ENCODE measurements at places on chromosomes 4 and X.

DNA sequence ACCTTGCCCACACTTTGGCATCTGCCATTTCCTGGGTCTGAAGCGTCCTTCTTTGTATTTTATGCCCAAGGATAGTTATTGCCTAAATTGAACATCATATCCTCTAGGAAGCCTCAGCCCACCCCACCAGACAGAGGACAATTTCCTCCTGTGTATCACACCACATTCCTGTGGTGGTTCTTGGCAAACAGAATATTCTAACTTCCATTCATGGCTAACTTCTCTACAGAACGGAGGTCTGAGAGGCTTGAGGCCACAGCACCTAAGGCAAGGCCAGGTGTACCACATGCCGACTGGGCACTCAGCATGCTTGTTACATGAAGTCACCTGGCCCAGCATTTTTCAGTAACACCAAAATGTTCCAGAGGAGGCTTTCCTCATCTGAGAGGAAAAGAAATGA lies 42.4 kb downstream of the CD99L2 start:
- DNase-seq: no peak

- DNase-seq: no peak
Measured at GRCh38 chr4:40515037-40515397, 114.6 kb downstream of the RBM47 start.

GRCh38 chr4:23717528-23718248 lies 172.2 kb downstream of the PPARGC1A start:
- DNase-seq: peak; percentile 2

DNA sequence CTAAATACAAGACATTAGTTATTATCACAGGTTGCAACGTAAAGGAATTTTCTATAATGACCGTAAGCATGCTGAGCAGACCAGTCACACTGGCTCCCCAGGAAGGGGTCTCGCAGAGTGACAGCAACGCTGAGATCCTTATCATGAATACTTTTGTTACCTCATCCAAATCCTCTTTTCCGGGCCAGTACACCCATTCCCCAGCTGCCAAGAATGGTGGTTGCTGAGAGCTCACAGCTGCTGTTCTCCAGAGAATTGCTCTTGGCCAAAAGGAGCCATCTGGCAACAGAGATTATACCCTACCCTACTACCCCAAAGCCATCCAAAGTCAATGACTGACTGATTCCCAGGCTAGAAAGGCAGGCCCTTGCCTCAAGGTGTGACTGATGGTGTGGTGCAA lies 91.6 kb downstream of the FUNDC1 start:
- DNase-seq: no peak

GRCh38 chrX:1853916-1854315 lies 239.1 kb downstream of the ASMT start:
- DNase-seq: no peak

DNA sequence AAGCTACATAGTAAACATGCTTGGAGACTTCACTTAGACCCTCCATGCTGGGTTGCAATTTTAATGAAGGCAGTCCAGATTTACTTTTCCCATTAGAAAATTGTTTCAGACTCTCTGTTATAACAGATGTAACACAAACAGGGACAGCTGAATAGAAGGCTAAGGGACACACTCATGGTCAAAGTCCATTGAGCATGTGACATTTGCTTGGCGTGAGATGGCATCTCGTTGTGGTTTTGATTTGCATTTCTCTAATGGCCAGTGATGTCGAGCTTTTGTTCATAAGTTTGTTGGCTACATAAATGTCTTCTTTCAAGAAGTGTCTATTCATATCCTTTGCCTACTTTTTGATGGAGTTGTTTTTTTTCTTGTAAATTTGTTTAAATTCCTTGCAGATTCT lies 358.2 kb upstream of the CLNK start:
- no peak for DNase-seq

DNA sequence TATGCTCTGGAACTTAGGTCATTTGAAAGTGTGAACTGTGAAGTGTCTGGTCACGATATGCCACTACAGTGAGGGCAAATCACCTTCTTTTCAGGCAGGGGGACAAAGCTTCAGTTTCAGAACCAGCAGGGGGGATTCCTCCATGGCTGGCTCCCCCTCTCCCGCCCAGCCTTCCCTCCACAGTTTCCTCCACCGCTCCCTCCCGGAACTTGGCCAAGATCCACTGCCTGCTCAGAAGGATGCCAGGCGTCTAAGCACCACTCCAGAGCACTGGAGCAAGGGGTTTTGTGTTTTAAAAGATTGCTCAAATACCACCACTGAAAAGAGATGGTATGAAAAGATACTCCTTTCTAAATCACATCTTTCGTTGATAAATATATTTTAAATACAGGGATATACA lies 126.9 kb downstream of the ELOVL6 start:
- DNase-seq: no peak

GRCh38 chr4:1879485-1879884 lies 8.3 kb downstream of the NSD2 start:
- DNase-seq: no peak

DNA sequence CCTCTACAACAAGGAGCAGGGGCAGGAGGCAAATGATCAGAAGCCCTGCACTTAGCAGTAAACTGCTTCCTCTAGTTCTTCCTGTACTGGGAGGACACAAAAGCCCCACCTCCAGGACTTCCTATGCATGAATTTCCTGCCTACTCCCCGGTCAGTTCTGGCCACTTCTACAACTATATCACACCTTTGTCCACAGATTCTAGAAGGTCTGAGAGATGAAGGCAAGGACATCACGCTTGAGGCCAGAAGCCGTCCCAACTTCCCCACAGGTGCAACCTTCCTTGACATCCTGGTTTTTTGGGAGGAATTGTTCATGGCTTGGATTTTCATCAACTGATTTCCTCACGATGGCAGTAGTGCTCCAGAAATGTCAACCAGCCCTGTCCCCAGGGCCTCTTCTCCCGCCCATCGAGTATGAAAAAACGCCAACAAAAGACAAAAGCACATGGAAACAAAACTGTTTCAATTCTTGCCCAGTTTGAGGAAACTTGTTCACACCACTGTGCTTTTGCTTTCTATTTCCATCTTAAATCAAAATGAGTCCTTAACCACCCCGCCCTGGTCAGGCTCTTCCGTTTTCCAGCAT lies 206.5 kb upstream of the STK26 start:
- DNase-seq: peak; percentile 69

- DNase-seq: no peak
Measured at GRCh38 chr4:3233391-3234071, 15.4 kb upstream of the MSANTD1 start.

GRCh38 chr4:111697176-111697942 lies 447.9 kb upstream of the FAM241A start:
- no peak for DNase-seq

- DNase-seq: no peak
Measured at GRCh38 chrX:118857006-118857405, 33.4 kb downstream of the ZCCHC12 start.

GRCh38 chr4:17188547-17189400 lies 290.3 kb upstream of the LDB2 start:
- DNase-seq: no peak

- no peak for DNase-seq
Measured at GRCh38 chrX:74434336-74434735, 13.0 kb downstream of the SLC16A2 start.

DNA sequence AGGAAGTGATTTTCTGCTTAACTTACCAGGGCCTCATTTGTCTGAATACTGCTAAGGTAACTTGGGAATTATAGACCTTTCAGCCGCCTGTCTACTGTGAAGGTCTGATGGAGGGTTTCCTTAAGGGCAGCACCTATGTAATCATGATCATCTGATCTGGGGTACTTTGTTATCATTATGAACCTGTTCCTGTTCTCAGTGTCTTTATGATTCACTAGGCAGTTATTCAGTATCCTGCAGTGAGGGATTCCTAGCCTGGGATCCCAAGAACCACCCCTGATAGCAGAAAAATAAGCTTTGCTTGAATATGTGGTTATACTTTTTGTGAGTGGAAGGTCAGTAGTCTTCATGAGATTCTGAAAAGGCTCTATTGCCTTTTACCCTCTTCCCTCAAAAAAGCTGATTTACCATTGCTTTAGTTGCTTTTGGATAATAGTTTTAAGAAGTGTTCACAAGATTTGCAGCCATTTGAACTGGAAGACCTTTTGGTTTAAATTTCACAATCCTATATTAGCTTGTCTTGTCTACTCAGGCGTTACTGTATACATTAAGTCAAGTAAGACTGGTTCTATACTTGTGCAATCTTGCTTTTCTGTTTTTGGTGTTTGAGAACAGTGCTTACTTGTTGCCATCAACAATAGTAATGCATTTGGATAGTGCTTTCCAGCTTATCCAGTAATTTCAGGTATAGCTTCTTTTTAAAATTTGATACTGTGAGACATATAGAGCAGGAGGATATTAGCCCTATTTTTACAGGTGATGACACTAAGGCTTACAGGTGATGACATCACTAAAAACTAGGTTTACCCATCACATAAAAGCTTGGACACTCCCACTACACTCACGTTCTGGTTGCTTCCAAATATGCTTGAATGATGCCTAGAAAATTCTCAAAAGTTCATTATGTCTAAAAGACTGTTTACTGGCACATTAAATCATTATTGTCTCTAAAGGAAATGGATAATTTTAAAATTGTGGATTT lies 60.0 kb downstream of the FHIP1A start:
- no peak for DNase-seq

- no peak for DNase-seq
Measured at GRCh38 chr4:41028392-41029076, 185.8 kb downstream of the APBB2 start.

DNA sequence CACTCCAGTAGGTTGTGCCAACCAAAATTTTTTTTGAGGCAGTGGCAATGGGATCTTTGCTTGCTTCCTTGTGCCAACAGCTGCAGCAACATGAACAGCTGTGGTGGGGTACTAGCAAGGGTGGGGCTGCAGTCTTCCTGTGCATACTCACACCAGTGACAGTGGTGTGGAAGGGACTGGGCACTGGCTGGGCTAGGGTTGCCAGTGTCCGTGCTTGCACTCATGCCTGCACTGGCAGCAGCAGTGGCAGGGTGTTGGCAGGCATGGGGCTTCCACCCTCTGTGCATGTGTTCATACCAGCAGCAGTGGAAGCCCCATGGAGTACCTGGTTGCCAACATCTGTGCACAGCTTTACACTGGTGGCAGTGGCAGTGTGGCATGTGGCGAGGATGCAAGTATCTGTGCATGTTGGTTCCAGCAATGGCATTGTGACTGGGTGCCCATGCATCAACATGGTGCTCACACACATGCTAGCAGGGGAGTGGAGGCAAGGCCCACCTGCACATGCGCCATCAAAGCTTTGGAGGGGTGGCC lies 1312.6 kb downstream of the PCDH18 start:
- DNase-seq: no peak

GRCh38 chr4:14025111-14025510 lies 397.6 kb upstream of the BOD1L1 start:
- DNase-seq: no peak

GRCh38 chrX:78545233-78545632 lies 113.9 kb downstream of the RTL3 start:
- DNase-seq: no peak

DNA sequence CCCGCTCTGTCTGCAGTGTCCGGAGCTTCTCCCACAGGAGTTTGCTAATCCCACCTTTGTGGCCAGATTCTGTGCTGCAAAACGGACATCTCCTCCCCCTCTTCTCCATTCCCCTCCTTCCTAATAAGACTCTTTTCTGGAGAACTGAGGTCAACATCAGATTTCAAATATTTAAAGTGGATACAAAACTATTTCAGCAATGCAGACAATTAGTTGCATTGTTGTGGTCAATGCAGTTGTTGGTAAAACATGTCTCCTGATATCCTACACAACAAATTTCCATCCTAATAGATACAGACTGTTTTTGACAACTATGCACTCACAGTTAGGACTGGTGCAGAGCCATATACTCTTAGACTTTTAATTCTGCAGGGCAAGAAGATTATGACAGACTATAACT lies 5.1 kb upstream of the MCUB start:
- no peak for DNase-seq

DNA sequence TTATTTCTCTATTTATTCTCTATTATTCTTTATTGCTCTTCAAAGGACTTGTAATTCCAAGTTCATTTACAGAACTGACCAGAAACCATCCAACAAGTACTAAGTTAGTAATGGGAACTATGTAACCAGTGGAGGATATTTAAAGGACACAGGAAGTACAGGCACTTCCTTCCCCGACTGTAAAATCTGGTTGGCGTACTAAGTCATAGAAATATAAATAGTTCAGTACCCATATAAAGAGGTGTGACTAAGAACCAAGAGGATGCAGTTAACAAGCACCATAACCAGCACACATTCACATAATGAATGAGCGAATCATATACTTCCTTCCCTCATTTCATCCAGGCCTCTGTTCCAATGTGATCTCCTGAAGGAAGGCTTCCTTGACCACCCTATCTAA lies 3.6 kb upstream of the EIF4E start:
- no peak for DNase-seq

DNA sequence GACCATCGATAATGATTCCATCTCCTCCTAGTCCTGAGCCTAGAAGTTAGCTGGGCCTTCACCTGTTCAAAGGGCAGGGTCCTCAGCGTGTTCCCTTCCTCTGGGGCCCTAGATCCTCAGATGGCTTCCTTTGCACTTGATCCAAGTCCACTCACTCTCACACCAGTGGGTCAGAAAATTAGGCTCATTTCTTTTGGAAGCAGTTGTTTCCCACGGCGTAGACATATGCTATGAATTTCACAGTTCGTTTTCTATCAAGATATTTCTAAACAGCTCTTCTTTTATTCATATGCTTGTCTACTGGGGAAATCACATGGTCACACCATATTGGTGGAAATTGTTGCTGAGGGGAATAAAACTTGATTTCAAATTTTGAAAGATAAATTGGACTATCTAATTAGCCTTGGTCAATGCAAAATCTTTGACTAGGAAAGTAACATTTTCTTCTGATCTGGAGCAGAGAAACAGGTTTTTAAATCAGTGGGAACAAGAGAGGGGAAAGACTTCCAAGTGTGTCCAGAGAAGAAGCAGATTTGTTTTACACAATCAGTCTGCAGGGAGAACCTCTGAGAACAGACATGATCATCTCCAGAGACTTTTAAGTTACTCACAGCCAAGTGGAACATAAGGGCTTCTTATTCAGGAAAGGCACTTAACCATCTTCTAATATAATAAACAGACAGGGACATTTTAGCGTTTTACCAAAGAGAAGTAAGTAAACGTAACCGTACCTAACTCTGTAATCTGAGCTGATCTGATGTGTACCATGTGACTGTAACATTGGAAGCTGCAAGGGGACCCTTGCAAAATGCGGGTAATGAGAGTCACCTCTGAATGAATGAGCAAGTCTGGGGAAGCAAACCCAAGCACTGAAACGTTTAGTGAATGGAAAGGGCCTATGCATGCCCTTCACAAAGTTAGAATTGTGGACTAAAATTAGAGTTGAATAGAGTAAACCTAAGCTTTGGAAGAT lies 455.7 kb upstream of the FAT1 start:
- DNase-seq: no peak

DNA sequence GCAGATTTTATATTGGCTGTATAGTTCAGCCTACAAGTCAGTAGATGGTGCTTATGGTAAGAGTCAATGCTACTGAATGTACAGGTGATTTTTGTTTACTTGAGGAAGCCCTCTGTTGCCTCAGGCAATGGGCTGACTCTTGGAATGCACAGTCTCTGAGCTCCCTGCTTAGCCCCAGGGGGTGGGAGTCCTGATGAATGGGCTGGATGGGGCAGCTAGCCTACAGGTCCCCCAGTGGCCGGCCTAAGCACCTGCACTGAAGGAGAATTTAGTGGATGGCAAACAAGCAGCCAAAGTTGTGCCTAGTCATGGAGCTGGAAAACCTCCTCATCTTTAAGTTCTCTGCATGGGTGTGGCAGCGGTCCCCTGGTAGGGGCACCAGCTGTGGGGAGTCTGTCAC lies 101.8 kb upstream of the CXorf51B start:
- DNase-seq: no peak

GRCh38 chr4:30002341-30002740 lies 717.8 kb upstream of the PCDH7 start:
- no peak for DNase-seq

- no peak for DNase-seq
Measured at GRCh38 chr4:26253968-26254367, 66.8 kb upstream of the RBPJ start.

Data from activated CD4-positive, alpha-beta T cell treated with anti-CD3 and anti-CD28 coated beads for 48 hours (primary cell).